Activated CD8-positive, alpha-beta memory T cell treated with anti-CD3 and anti-CD28 coated beads, Interleukin-2, amount 50 U/mL, for 48 hours (primary cell): ENCODE measurements at places on chromosomes 6 and 20.

- no peak for DNase-seq
Observed at GRCh38 chr6:44386929-44387345, 569 bp upstream of the CDC5L start.

DNA sequence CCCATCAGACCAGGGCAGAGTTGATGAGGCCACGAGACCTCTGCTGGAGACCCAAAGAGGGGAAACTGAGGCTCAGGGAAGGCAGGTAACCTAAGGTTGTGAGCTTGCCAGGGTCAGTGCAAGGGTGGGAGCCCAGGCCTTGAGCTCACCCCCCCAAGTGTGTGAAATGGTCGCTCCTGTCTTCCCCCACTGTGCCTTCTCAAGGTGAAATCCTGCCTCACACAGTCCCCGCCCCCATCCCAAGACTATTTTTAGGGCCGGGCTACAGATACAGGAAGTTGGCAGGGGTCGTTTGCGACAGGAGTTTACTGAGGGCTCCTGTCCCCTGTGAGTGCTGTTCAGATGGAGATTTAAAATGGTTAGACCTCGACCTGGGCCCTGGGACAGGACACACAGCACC lies 18.7 kb upstream of the GATA5 start:
- DNase-seq = no peak

GRCh38 chr6:156161471-156161870 lies 615.7 kb upstream of the ARID1B start:
- no peak for DNase-seq

GRCh38 chr6:66429210-66429609 lies 722.2 kb upstream of the EYS start:
- DNase-seq = no peak

- DNase-seq = no peak
Observed at GRCh38 chr20:50399555-50399916, 110.6 kb upstream of the PTPN1 start.

GRCh38 chr20:46928580-46929132 lies 34.0 kb downstream of the EYA2 start:
- no peak for DNase-seq

DNA sequence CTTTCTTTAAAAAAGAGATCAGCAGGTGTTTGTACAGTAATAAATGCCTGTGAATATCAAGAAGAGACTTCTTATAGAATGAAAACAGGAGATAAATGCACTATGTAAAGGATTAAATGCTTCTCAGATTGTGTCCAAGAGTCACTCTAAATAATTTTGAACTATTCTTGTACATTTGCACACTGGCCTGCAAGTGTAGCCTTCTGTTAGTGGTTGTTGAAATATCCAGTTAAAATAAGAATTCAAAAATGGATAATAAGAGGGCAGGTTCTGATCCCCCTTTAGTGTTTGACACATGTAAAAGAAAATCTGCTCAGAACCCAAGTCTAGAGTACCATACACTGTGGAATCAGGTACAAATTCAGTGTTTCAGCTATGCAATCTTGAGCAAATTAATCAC lies 91.9 kb downstream of the BCAS1 start:
- DNase-seq = no peak

GRCh38 chr20:41169162-41169690 lies 31.9 kb downstream of the PLCG1 start:
- peak; percentile 41 for DNase-seq

DNA sequence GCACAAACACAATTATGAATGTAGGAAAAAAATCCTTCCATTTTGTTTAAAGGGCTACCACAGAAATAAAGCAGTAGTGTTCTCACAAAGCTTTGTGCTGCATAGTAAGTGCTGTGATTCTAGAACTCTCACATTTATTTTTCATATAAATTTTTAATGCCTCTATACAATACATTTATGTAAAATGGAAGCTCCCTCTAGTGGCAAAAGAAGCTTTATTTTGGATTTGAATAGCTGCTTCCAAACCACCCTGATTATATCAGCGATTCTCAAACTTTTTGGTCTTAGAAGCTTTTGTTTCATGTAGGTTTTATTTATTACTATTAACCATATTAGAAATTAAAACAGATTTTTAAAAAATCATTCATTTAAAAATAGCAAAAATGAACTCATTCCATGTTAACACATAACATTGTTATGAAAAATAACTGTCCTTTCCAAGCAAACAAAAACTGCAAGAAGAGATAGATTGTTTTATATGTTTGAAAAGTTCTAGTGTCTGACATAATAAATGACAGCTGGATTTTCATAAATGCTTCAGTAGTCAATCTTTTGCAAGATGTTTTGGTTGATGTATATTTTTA lies 38.4 kb downstream of the HS3ST5 start:
- no peak for DNase-seq

- DNase-seq = no peak
Observed at GRCh38 chr6:140046016-140046632, 671.7 kb upstream of the CITED2 start.

- DNase-seq = no peak
Observed at GRCh38 chr20:45496166-45496565, 19.3 kb downstream of the SPINT3 start.

GRCh38 chr6:170142559-170142958 lies 148.3 kb downstream of the DLL1 start:
- DNase-seq = no peak

DNA sequence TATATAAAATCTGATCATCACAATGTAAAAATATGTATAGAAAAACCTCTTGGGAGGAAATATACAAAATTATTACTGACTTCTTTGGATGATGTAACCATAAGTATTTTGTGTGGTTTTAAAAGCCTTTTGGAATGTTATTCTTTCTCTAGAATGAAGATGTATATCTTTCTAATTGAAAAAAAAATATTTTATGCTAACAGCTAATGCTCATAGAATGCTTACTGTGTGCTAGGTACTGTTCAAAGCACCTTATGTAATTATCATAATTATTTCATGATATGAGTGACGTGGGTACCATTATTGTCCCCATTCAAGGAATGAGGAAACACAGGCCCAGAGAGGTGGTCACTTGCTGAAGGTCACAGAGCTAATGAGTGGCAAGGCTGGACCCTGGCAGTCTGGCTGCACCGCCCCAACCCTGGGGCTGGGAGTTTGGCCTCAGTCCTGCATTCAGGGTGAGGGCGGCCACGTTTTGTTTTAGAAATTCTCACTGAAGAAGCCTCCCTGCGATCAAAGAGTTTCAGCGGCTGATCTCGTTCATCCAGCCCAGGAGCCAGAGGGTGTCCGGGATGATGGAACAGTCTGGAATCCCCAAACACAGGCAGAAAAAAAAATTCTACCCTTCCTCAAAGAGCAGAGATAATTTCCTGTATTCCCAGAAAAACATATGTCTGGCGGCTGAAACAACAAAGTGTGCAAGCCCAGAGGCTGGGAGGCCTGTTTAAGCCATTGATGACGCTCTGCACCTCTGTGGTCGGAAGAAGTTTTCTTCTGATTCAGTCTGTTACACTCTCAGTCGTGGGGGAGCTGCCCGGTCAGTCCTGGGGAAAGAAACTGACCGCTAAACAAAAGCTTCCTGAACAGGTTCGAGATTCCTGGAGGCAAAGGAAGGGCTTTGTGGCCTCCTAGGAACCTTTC lies 37.3 kb downstream of the TFEB start:
- DNase-seq = no peak

DNA sequence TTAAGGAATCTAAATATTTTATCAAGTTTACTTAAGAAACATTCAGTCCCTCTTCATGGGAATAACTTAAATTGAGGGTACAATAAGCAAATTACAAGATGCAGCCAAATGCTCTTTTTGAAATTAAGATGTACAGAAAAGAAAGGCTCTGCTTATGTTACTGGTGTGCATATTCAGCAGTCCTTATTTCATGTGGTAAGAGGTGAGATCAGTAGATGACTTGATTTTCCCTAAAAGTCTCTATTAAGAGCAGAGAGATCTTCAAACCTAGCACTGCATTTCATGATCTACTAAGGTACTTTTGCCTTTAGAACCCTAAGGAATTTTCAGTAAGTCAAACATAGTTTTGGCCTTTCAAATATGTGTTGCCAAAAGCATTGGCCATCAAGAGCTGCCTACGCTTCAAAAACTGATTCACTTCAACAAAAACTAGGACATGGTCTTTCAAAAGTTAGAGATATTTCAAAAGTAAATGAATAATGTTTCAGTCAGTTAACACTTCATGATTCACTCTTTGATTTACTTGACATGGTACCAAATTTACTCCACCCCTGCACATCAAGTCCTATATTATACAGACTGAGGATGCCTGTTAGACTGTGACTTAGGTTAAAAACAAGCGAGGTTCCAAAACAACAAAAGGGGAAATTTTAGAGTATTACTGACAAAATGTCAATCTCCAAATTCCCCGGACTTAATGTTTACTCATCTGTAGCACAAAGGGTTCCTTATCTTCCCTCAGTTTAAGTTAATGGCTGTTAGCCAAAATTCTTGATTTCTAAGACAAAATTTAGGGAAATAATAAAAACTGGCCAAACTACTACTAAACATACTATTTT lies 19.2 kb downstream of the C6orf62 start:
- DNase-seq = no peak

DNA sequence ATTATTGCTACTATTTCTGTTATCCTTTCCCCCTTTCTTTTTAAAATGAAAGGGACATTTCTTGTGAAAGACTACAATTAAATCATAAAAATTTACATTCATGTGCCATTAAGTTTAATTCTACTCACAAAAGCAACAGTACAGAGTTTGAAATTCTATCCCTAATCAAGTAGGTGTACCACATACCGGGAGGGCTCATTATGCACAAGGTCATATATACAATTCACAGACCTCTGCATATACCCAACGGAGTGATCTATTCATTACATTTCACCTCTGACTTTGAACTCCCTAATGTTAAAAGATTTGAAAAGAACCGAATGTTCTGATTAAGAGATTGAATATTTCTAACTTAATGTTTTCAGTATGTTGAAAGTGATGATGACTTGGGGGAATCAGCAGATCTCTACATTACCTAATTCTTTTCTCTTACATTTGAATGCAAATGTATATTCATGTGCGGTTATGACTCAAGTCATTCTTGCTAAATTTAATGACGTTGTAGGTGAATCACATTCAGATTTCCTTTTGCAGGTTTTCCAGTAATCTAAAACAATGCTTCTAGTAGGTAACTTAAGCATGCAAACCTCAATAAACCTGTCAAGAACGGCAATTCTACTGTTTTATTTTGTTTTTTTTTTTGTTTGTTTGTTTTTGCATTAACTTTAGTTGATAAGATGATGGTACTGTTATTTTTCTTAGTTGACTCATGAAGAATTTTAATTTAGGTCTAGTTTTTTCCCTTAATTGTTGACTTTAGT lies 7.3 kb downstream of the EYA4 start:
- DNase-seq = no peak

DNA sequence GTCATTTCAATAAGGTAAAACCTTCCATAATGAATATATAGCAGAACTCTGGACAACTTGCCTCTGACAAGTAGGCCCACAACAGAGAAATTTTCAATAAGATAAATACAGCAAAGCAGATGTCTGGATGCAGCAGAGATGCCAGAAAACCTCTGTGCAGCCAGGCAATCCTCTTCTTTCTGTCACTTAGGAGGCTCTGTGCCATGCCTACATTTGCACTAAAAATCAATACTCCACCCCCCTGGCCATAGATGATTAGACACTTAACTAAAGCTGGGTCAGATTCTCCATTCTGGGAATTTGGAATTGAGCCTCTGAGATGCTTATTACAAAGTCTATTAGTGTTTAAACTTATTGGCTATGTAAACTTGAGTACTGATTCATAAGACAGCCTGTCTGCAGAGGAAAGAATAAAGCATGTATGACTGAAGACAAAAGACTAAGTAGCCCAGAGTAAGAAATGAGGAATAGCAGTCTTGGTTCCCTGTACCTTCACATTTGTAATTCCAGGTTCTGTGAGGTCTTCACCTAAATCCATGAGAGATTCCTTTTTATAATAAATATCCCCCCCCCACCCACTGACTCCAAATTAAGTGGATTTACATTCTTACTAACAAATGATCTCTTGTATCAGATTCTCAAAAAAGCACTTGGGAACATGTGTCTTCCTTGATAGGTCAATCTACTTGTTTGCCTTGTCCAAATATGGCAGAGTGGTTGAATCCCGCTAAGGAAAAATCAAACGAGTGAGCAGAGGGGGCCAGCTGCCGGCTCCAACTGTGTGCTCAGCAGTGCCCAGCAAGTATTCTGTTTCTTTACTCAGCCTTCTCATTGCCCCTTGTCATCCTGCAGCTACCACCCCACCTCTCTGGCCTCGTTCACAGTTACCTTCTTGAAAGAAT lies 20.4 kb downstream of the MAN1A1 start:
- DNase-seq = no peak

- no peak for DNase-seq
Observed at GRCh38 chr20:44728801-44729443, 13.8 kb downstream of the CCN5 start.

DNA sequence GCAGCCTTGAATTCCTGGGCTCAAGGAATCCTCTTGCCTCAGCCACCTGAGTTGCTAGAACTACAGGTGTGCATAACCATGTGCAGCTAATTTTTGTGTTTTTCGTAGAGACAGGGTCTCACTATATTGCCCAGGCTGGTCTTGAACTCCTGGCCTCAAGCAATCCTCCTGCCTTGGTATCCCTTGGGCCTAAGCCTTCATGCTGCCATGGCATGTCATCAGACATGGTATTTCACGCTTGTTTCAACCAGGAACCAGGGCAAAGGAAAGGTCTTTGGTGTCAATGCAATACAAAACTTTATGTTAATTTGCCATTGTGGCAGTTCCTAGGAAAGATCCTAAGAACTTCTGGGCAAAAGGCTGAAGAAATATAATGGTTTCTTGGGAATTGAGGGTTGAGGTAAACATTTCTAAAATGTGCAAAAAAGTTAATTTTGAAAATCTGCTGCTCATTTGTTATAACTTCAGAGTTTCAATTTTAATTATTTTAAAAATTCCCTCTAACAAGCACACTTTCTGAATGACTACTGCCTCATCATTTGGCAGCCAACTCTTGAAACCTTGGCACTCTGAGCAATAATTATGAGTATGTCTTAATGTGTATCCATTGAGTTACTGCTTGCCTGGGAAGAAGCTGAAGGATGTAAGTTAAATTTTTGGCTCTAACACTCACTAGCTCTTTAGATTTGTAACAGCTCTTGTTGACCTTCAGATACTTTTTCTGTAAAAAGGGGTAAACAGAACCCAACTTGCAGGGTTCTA lies 154.1 kb downstream of the GJA10 start:
- no peak for DNase-seq
